HuH-7.5 (cell line): ENCODE measurements at places on chromosomes 4 and X.

DNA sequence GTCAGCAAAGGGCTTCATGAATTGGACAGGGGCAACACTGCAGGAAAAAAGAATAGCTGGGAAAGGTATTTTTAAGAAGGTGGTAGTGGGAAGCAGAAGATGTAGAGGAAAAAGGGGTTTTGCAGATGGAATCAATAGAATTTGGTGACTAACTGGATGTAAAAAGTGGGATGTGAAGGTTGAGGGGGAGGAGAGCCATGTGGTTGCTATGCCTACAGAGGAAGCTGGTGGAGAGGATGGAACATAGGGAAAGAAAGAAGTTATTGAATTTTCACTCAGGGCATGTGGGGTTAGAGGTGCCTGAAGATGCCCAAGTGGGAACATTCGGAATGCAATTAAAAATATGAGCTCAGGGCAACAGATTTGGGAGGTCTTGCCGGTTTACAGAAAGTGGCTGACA, 33.0 kb downstream of the REELD1 start:
- no peak for DNase-seq

GRCh38 chrX:102976793-102977495, 39.9 kb downstream of the RAB40AL start:
- no peak for DNase-seq

DNA sequence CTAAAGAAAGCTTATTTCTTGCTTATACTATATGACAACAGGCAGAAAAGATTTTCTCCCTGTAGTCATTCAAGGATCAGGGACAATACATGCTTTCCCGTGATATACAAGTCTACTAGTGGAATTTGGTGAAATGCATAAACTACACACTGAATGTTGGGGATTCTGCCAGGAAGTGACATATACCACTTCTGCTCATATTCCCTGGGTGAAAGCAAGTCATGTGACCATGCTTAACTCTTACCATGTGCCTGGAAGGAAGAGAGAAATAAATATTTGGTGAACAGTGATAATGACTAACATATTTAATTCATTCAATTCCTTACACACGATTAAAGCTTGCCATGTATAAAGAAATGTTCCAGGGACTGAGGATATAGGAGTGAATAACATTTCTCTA, 534.6 kb downstream of the PPARGC1A start:
- no peak for DNase-seq

GRCh38 chrX:24982306-24982965, 33.3 kb downstream of the ARX start:
- DNase-seq: no peak

DNA sequence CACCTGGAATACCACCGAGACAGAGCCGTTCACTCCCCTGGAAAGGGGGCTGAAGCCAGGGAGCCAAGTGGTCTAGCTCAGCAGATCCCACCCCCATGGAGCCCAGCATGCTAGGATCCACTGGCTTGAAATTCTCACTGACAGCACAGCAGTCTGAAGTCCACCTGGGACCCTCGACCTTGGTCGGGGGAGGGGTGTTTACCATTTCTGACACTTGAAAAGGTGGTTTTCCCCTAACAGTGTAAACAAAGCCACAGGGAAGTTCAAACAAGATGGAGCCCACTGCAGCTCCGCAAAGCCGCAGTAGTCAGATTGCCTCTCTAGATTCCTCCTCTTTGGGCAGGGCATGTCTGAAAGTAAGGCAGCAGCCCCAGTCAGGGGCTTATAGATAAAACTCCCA, 243.2 kb downstream of the RASL11B start:
- no peak for DNase-seq

GRCh38 chr4:143618811-143619210, 81.7 kb downstream of the FREM3 start:
- no peak for DNase-seq

GRCh38 chrX:56762707-56763555, 33.9 kb downstream of the NBDY start:
- no peak for DNase-seq

GRCh38 chrX:41594634-41595033, 94.1 kb upstream of the GPR34 start:
- no peak for DNase-seq

GRCh38 chr4:103786014-103786413, 66.2 kb upstream of the TACR3 start:
- DNase-seq: peak; percentile 16

GRCh38 chr4:159045321-159045720, 57.6 kb upstream of the RAPGEF2 start:
- DNase-seq: no peak

GRCh38 chr4:57234252-57234775, 124.1 kb upstream of the IGFBP7 start:
- no peak for DNase-seq

DNA sequence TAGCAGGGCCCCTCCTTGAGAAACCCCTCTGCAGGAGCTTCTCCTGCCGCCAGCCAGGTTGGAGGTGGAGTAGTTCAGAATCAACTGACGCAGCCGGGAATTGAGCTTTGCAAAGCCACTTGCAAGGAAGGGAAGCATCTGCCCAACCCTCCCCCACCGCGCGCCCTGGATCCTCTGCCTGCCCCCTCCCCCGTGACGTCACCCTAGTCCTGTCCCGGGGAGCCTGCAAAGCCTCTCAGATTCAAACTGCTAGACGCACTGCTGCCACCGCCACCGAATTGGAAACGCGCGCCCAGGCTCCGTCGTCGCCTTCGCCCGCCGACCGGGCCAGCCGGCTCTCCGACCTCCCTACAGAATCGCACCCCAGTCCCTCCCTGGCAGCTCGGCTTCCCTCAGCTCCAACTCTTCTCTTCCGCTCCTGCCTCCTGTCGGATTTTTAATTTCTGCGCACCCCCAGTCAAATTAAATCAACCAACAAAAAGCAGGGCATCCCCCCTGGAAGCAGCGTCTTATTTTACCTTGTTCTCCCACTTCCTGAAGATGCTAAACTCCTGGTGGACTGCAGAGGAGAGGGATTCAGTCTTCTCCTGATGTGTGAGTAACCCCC, 3.8 kb downstream of the SLITRK2 start:
- no peak for DNase-seq

- no peak for DNase-seq
Observed at GRCh38 chrX:95733426-95733825, 951.2 kb upstream of the DIAPH2 start.

DNA sequence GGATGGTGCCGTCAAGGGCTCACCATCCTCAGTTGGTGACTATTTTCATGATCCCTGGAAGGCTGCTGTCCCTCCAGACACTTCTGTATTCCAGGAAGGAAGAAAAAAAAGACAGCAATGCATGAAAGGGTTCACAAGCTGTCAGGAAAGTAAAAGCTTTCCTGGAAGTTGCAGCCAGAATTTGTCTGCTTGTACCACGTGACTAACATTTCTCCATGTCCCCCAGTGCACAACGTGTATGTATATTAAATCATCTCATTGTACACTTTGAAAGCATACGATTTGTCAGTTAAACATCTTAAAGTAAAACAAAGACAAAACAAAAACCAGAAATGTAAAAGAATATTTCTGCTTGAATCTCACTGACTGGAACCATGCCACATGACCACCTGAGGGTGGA, 127.4 kb upstream of the CLNK start:
- DNase-seq: no peak

DNA sequence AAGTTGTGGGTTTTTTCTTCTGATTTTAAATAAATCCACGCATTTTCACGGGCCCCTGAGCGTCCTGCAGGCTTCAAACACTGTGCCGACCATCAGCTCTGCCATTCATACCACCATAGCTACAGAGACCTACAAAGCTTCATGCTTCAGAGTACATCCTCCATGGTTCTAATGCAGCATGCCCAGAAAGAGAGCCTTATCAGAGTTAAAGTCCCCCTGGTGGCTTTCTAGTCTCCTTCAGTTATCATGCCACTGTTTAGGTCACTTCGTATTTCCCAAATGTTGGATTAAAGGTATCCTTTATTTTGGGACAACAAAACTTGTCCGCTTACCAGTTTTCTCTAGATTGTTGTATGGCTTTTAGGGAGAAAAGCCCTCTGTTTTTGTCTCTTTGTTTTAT, 66.7 kb upstream of the VCX2 start:
- no peak for DNase-seq

DNA sequence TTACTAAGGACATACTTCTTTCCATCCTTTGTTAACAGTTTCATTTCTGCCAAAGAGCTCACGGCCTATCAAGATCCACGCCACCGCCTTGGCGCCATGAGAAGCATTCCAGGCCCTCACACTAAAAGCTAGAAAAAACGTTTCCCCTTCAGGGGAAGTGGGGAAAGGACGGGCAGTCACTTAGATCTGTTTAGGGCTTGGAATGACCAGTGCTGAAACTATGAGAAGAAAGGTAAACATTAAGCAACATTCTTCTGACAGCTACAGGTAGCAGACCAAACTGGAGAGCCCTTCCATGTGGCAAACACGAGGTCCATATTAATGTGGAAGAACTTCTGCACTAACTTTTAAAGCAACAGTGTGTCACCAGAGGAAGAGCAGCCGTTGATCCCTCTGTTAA, 146.7 kb downstream of the SH3KBP1 start:
- DNase-seq: no peak

- DNase-seq: no peak
Observed at GRCh38 chrX:100687128-100687527, 43.1 kb downstream of the SRPX2 start.

DNA sequence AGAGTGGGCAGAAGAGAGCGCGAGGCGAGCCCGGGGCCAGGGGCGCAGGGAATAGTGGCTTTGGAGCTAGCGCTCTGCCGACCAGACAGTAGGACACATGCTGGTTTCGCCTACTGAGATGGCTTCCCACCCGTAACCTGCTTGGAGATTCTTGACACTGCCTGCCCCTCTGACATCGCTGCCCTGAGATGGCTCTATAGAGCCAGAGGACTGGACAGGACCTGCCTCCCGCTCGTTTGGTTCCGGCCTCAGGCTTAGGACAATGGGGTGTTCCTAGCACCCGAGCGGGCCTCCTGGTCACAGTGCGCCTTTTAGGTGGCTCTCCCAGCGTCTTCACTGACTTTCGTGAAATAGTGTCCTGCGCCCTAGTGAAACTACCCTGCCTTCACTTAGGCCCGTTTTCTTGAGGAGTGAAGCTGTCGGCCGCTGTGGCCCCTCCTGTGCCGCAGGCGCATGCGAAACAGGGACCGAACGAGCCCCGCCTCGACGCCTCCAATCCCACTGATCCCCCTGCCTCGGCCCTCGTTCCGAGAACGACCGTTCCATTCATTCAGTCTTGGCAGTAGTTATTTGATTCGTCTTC, 608 bp downstream of the TAF1 start:
- DNase-seq: no peak

DNA sequence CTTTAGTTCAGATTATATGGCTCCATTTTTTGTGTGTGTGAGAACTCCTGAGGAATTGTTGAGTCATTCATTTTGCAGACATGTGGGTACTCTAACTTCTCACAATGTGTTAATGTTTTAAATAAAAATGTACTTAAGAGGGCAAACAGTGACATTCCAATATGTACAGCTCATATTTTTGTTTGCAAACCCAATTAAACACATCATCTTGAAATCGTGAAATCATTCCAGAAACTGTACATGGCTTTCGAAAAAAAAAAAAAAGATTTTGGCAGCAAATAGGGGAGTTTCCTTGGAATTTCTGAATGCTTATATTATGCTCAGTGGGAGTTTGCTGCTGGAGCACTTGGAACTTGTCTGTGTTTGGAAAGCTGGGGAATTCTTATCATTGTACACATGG, 85.0 kb downstream of the HPGD start:
- DNase-seq: no peak

DNA sequence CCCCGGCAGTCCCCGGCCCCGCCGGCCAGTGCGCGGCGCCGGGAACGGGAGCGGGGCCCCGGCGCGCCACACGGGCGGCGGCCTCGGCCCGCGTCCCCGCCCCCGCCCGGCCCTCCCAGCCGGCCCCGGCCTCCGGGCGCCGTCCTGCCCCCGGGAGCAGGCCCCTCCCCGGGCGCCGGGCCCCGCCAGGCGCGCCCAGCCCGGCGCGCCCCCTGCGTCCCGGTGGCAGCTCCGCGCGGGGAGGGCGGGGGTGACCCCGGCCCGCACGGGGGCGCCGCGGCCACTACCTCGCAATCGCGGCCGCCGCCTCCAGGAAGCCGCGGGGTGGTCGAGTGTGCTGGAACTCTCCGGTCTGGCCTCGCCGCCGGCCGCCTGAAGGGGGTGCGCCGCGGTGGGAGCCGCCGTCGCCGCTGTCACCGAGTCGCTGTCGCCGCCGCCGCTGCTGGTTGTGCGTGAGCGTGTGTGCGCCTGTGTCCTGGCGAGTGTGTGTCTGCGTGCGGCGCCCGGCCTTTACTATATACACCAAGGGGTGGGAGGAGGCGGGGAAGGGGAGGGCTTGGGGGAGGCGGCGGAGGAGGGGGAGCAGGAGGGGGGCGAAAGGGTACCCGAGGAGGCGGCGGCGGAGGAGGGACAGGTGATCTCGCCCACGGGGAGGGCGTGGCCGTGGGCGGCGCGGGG, at the start of gene RAI2:
Gene RAI2 (minus strand): TSS at position 488 of the 678 bp plus-strand sequence. CDS start 59,288 bp downstream, outside the sequence.
- DNase-seq: peak; percentile 11

- no peak for DNase-seq
Observed at GRCh38 chr4:37389967-37390580, 145.5 kb downstream of the NWD2 start.

DNA sequence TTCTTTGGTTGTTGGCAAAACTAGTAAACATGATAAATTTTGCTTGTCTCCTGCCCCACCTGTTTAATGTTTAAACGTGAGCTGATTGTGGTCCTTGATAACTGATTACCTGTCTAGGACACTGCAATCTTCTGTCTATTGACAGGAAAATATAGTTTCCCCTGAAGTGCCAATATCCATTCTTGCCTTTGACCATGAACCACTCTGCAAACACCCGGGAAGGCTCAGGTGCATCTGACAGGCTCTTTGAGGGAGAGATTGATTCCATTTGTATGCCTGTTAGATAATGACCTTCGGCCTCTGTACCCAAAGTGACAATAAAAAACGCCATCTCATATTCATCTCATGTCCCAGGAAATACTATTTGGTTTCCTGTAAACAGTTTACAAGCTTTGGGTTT, 453.0 kb downstream of the CENPC start:
- no peak for DNase-seq

- no peak for DNase-seq
Observed at GRCh38 chrX:49840679-49841078, 11.6 kb downstream of the PAGE4 start.

DNA sequence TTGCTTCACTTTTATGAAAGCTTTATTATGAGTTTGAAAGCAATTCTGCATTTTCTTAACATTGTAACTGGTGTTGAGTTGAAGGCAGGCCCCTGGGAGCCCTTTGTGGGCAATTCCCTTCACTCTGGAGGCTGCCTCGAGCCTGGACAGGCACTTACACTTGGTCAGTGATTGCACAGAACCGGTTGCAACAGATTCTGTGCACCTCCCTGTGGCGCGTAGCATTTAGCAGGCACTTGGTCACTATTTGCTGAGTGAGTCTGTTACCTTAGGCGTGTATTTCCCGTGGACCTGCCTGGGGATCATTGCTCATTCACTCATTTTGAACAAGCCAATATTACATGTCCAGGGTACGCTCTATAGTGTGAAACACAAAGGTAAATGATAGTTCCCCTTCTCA, 80.4 kb downstream of the PTTG2 start:
- DNase-seq: no peak
